Sciatic nerve (tissue), 2 donors: ENCODE measurements at places on chromosomes 1 and 21. TPM values are rescaled to one million over a fixed set of nuclear protein-coding genes. Genes with fewer than 3 reads are reported as not detected.

ADAM30 gene
- not detected for total RNA-seq

NUF2 gene
- 0.49 TPM for total RNA-seq

NBPF4 gene
- total RNA-seq = 0.18 TPM

PCP4L1 gene
- 0.89 TPM for total RNA-seq

CRNN gene
- total RNA-seq = not detected

PAQR6 gene
- 48.9 TPM for total RNA-seq

SLAMF9 gene
- 0.80 TPM for total RNA-seq

GBP4 gene
- 19.4 TPM for total RNA-seq

TXNIP gene
- total RNA-seq = 609 TPM

TLR5 gene
- total RNA-seq = 16.4 TPM

GPR25 gene
- total RNA-seq = not detected

ANP32E gene
- total RNA-seq = 40.6 TPM

REN gene
- total RNA-seq = not detected

ZNF670 gene
- total RNA-seq = 3.2 TPM

KRTAP20-4 gene
- total RNA-seq = not detected

C1orf115 gene
- total RNA-seq = 24.3 TPM

ST6GALNAC5 gene
- total RNA-seq = 20.0 TPM

NTRK1 gene
- total RNA-seq = 1.8 TPM

AIRE gene
- total RNA-seq = 0.13 TPM

TENT5C gene
- 37.0 TPM for total RNA-seq

TSSK3 gene
- total RNA-seq = 5.1 TPM

NPHS2 gene
- not detected for total RNA-seq

TDRD10 gene
- 11.7 TPM for total RNA-seq

RAB3GAP2 gene
- total RNA-seq = 49.2 TPM
